ENCODE measurements at places on chromosomes 7 and 10. TPM values are rescaled to one million over a fixed set of nuclear protein-coding genes. Genes with fewer than 3 reads are reported as not detected.
A peak's percentile ranks its signal among the peaks of the same experiment; 100 is the strongest.

DNA sequence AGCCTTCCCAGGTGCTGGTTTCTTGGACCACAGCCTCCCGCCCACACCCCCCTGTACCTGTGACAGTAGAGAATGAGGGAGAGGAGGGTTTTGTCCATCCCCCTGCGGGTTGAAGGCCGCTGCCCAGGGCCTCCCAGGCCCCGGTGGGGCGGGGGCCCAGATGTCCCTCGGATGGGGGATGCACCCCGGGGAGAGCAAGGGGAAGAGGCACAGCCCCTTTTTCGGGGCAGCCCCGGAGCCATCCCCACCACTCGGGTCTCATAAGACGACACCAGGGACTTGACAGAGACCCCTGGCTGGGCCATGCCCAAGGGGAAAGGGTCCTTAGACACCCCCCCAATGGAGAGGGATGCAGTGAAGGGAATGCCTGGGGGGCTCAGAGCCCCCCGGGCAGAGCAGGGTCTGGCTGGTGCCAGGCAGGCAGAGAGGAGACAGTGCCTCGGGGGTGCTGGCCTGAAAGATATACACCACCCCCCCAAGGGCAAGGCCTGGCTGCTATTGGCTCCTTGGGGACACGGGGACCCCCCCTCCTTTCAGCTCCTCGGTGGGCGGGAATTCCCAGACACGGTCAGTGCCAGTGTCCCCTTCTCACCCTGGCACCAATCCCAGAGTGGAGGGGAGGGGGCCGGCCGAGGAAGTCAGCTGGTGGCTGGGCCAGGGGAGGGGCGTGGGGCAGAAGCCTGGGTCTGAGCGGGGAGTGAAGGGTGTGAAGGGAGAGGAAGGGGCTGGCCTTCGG is 3.7 kb upstream of the SPACDR start:
- no peak overlapping the region for H3K4me3 ChIP-seq
- H3K27me3 ChIP-seq: peaks cover 4% of the 10 kb centered on the region
- H3K36me3 ChIP-seq: no peaks in the 10 kb centered on the region
- no peaks in the 10 kb centered on the region for H3K4me1 ChIP-seq

The EVX1 gene
- 7.1 TPM for total RNA-seq

- no peaks in the 10 kb centered on the region for H3K4me1 ChIP-seq
- no peak overlapping the region for H3K4me3 ChIP-seq
- no peak for DNase-seq
- no peaks in the 10 kb centered on the region for H3K36me3 ChIP-seq
- peaks cover 4% of the 10 kb centered on the region for H3K27me3 ChIP-seq
- H3K27ac ChIP-seq: peak overlapping the region; percentile 72
These were observed 107.3 kb downstream of the PDGFA start for GRCh38 chr7:412313-412710.

The ZC3HAV1L gene
- 5.8 TPM for total RNA-seq

DNA sequence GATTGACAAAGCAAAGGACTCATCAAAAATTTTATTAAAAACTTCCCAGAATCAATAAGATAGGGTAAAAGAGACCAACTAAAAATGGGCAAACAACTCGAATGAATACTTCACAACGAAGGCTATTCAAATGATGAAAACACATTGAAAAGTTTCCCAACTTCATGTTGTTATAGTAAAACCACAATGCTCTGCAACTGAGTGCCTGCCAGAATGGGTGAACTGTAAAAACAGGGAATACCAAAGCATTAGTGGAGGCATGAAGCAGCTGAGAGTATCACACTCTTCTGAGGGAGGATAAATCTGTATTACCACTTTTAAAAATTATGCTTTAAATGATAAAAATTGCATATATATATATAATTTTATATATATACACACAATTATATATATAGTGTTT is 1214.7 kb downstream of the SORCS3 start:
- H3K4me3 ChIP-seq: no peak overlapping the region
- no peak for DNase-seq
- H3K27ac ChIP-seq: no peak overlapping the region
- no peaks in the 10 kb centered on the region for H3K4me1 ChIP-seq

GRCh38 chr7:42138691-42139090 is 98.3 kb downstream of the GLI3 start:
- H3K27ac ChIP-seq: no peak overlapping the region
- H3K4me1 ChIP-seq: peaks cover 6% of the 10 kb centered on the region
- no peaks in the 10 kb centered on the region for H3K36me3 ChIP-seq
- H3K27me3 ChIP-seq: peaks cover 2% of the 10 kb centered on the region
- DNase-seq: no peak
- H3K4me3 ChIP-seq: no peak overlapping the region

DNA sequence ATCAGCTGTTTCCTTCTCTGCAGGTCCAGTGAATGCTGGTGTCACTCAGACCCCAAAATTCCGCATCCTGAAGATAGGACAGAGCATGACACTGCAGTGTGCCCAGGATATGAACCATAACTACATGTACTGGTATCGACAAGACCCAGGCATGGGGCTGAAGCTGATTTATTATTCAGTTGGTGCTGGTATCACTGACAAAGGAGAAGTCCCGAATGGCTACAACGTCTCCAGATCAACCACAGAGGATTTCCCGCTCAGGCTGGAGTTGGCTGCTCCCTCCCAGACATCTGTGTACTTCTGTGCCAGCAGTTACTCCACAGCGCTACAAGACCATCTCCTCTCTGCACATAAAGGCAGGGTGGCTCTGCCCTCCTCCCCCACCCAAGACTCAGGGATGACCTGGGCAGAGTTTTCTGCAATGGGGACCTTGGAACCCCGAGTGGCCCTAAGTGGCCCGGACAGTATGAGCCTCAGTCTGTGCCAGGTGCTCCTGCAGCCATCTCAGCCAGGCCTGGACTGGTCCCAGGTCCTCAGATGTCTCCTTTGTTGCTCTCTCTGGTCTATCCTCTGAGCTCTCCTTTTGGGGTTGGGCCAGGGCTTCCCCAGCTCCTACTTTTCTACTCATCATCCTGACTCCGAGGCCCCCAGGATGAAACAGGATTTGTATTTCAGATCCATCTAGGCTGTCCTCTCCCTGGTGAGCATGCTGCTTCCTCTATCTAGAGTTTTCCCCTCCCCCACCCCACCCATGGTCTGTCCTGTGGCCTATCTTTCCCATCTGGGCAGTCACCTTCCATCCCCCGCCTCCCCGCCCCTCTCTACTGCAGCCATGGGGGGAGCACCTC is 212.1 kb upstream of the PRSS58 start:
- H3K36me3 ChIP-seq: peaks cover 6% of the 10 kb centered on the region
- H3K4me1 ChIP-seq: peaks cover 22% of the 10 kb centered on the region
- DNase-seq: no peak
- no peak overlapping the region for H3K4me3 ChIP-seq
- peak overlapping the region; percentile 48 for H3K27ac ChIP-seq
- H3K27me3 ChIP-seq: peaks cover 10% of the 10 kb centered on the region

The COBL gene
- total RNA-seq: 3.3 TPM

The KLF14 gene
- total RNA-seq: not detected

The HABP2 gene
- total RNA-seq: not detected

DNA sequence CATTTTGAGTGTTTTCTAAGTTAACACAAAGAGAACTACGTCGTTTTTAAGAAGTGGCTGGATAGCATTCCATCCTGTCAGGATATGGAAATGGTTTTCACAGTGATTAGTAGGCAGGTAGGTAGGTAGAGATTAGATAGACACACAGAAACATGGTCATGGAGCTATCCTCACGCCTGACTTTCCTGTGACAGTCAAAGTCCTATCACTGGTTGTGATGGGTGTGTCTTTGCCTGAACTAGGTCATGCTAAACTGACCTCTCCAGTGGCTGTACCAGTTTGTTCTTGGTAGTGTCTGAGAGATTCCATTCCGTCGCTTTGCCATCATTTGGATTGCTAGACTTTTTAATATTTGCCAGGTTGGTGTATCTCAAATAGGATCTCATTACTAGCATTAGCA is 28.2 kb downstream of the FKBP6 start:
- peaks cover 4% of the 10 kb centered on the region for H3K27me3 ChIP-seq
- H3K4me1 ChIP-seq: peaks cover 3% of the 10 kb centered on the region
- H3K36me3 ChIP-seq: peaks cover 6% of the 10 kb centered on the region
- no peak overlapping the region for H3K27ac ChIP-seq
- DNase-seq: no peak
- no peak overlapping the region for H3K4me3 ChIP-seq

DNA sequence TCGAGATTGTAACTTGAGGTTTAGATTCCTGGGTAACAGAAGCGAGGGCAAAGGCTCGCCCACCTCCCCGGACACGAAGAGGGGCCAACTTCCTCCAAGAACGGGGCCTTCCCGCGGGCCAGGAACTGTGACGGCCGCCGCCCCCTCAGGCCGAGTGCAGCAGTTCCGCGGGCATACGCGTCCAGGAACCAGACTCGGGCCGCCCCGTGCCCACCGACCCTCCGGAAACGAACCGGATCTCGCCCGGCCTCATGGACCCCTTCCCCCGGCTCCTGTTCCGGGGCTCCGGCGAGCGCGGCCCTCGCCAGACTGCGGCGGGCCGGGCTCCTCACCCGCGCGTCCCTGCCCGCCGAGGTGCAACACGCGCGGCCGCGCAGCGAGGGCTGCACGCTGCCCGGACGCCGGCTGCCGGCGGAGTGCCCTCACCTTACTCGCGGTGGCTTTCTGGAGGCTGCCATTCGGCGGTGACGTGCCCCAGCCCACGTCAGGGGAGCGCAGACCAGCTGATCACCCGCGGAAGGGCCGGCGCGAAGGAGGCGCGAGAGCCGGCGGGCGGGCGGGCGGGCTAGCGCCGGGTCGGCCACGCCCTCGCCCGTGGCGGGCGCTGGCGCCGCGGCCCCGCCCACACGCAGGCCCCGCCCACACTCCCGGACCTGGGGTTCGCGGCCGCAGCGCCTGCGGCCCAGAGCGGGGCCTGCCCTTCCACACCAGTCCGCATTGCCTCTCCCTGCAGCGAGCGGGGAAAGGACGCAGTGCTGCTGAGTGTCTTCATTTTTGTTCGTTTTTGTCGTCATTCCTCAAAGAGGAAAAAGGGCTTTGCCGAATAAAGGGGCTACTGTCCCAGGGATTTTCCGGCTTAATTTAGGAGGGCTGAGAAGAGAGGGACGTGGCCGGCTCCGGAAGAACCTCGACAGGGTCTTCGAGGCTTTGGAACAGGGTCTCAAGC is at the start of gene XPNPEP1:
Gene XPNPEP1, minus strand, starts transcription at position 536 of the 946 bp plus-strand sequence. Its CDS starts 78 bp downstream, at position 458.
- peaks cover 3% of the 10 kb centered on the region for H3K27me3 ChIP-seq
- peak; percentile 82 for DNase-seq
- H3K4me1 ChIP-seq: peaks cover 3% of the 10 kb centered on the region
- no peak within 1 kb of the TSS for H3K27ac ChIP-seq
- no peaks in the 10 kb centered on the region for H3K36me3 ChIP-seq
- H3K4me3 ChIP-seq: peak within 1 kb of the TSS; percentile 90

The TMEM176A gene
- 1.3 TPM for total RNA-seq

The EPO gene
- total RNA-seq: not detected

The ANK3 gene
- total RNA-seq: 84.9 TPM

The MNX1 gene
- total RNA-seq: 0.59 TPM

DNA sequence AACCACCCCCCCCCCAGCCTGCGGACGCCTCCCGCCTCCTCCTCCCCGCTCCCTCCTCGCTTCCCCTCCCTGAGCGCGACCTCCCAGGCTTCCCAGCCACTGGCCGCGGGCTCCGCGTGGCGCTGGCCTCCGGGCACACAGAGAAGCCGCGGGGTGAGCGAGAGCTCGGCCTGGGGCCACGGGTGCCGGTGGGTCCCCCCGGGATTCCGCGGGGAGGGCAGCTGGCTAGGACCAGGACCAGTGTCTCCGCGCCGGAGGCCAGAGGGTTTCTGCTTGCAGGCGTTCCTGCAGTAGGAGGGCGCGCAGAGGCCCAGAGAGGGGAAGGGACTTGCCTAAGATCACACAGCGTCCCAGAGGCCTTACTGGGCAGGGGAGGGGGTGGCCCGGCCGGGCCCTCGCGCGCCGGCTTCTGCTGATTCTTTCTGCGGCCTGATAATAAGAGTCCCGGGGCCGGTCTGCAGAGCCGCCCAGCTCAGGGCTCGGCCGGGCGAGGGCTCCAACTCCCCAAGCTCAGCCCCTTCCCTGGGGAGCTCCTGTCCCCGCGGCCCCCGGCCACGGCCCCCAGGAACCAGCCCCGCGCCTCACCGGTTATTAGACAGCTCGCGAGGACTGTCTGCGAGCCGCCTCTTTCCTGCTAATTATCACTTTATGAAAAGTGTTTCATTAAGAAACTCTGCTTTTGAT is 10.1 kb downstream of the UNCX start:
- H3K27ac ChIP-seq: peak overlapping the region; percentile 35
- peak; percentile 74 for DNase-seq
- no peaks in the 10 kb centered on the region for H3K36me3 ChIP-seq
- H3K27me3 ChIP-seq: peaks cover 26% of the 10 kb centered on the region

DNA sequence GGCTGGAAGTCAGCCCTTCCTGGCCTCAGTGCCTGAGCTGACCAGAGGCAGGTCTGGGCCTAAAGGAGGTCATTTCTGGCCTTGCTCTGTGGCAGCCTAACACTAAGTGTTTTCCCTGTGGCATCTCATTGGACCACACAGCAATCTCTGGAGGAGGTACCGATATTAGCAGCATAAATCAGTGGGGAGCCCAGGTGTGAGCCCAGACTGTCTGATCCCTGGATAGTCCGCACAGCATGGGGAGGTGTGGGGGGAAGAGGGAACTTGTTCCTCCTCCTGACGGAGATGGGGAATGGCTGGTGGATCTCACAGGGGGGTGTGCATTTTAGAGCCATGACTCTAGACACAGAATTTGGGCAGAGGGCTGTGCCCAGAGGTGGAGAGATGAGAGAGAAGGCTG is 11.0 kb upstream of the PPIF start:
- DNase-seq: no peak
- peak overlapping the region; percentile 17 for H3K27ac ChIP-seq
- H3K4me3 ChIP-seq: no peak overlapping the region

The PTPN20 gene
- total RNA-seq: not detected

DNA sequence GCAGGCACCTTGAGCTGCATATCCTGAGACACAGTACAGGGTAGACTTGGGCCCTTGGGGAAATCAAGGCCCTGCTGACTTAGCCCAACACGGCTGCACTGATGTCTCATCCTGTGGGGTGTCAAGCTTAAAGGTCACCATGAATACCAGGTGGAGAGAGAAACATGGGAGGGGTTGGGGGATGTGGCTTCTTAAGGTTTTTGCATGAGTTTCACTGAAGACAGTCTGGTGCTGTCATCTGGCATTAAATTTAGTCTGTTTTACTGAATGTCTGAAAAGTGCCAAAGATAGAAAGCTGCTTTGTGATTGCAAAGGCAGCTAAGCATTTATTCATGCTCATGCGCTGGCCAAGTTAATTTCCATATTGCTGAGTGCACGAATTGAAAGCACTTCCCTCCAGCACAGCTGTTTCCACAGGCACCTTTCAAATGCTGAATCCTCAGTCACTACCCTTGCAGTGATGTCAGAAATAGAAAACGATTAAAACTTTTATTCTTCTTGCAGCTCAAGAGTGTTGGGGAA is 102.1 kb downstream of the OSBPL3 start:
- no peak for DNase-seq
- H3K4me3 ChIP-seq: no peak overlapping the region

DNA sequence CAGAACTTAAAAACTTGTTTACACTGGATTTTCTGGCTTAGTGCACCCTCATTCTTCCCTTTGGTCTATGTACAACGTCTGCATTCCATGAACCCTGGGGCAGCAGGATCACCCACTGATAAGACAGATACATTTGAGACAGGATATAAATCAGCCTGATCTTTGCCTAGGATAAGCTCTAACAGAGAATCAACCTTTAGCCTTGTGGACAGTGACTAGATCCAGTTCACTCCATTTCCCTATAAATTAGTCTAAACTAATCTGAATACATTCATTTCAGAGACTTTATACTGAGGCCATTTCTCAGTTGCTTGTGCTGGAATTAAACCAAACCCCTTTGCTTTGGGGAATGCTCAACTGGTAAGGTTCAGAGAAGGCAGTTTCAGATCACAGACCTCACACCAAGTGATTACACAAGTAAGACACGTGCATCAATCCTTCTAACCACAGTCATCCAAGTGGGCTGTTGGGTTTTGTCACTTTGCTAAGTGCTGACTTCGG is 639.8 kb upstream of the FZD8 start:
- no peak overlapping the region for H3K27ac ChIP-seq
- peaks cover 1% of the 10 kb centered on the region for H3K4me1 ChIP-seq
- DNase-seq: no peak
- no peak overlapping the region for H3K4me3 ChIP-seq

The OR2A1 gene
- total RNA-seq: not detected

All from glutamatergic neuron (in vitro differentiated cells).